ENCODE measurements at places on chromosomes 12 and 14. TPM values are rescaled to one million over a fixed set of nuclear protein-coding genes. Genes with fewer than 3 reads are reported as not detected.

The SARNP gene
- 128 TPM for polyA plus RNA-seq

The TAS2R31 gene
- polyA plus RNA-seq, result 0.69 TPM

GRCh38 chr12:1534748-1535147 is 59.6 kb downstream of the FBXL14 start:
- H3K27me3 ChIP-seq, result peaks cover 69% of the 10 kb centered on the region
- peaks cover 22% of the 10 kb centered on the region for H3K4me1 ChIP-seq
- H3K27ac ChIP-seq, result no peak overlapping the region
- DNase-seq, result no peak
- no peaks in the 10 kb centered on the region for H3K36me3 ChIP-seq

GRCh38 chr12:126112141-126112540 is 1046.9 kb downstream of the AACS start:
- no peaks in the 10 kb centered on the region for H3K36me3 ChIP-seq
- no peaks in the 10 kb centered on the region for H3K4me1 ChIP-seq
- H3K27me3 ChIP-seq, result no peaks in the 10 kb centered on the region
- no peak overlapping the region for H3K27ac ChIP-seq

The ZNF385A gene
- polyA plus RNA-seq, result 11.6 TPM

DNA sequence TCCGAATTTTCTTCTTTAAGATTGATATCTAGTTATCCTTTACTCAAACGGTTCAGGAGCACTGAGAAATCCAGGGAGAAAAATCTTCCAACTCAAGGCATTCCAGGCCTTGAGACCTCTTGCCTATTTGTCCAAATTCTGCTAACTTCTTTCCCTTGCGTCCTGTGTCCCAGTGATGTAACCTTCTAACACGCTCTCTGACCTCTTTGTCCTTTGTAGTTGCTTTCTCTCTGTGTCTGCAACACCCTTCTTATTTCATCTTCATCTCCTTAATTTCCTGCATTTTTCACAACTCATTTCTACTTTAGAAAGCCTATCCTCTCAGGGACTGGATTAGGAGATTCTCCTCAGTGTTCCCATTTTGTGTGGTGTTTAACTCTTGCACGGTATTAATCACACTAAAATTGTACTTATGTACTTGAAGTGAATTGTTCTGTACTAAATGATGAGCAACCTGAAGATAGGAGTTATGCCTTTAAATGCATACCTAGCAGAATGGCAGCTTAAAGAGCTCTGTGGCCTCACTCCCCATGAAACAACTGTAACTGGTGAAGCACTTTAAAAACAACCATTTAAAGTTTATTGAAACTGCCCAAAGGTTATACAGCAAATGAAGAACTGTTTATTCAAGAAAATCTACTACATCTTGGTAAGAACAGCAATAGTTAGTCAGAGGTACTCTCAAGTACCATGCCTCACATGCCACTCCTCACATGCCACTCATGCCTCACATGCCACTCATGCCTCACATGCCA is 7.4 kb upstream of the SNAPC1 start:
- no peak overlapping the region for H3K27ac ChIP-seq
- H3K27me3 ChIP-seq, result no peaks in the 10 kb centered on the region
- no peaks in the 10 kb centered on the region for H3K36me3 ChIP-seq
- no peak overlapping the region for H3K4me3 ChIP-seq

- H3K4me3 ChIP-seq, result no peak overlapping the region
- no peak overlapping the region for H3K27ac ChIP-seq
- no peak for DNase-seq
- H3K27me3 ChIP-seq, result peaks cover 15% of the 10 kb centered on the region
- no peaks in the 10 kb centered on the region for H3K36me3 ChIP-seq
- H3K4me1 ChIP-seq, result no peaks in the 10 kb centered on the region
Observed at GRCh38 chr14:57533214-57533613, 39.6 kb upstream of the CCDC198 start.

All from naive B cell (primary cell).